D721Med (cell line): ENCODE measurements at places on chromosomes 4 and X.

DNA sequence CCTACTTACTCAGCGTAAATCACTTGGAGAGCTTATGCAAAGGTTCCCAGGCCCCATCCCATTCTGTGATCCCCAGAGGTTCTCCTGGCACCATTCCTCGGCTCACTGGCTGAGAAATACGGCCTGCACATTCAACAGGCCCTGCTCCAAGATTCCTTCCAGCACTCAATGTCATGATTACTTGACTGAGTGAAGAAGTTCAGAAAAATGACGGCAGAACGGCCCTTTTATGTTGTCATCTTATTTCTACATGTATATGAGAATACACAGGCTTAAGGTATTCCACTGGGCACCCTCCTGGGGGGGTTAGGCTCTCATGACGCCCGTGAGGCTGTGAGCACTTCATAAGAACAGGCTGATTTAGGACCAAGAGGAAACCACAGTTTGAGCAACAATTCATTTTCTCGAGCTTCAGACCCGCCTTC, 190.6 kb downstream of the NSUN7 start:
- DNase-seq, result no peak

- DNase-seq, result no peak
Observed at GRCh38 chrX:49999087-49999486, 76.7 kb downstream of the CLCN5 start.

DNA sequence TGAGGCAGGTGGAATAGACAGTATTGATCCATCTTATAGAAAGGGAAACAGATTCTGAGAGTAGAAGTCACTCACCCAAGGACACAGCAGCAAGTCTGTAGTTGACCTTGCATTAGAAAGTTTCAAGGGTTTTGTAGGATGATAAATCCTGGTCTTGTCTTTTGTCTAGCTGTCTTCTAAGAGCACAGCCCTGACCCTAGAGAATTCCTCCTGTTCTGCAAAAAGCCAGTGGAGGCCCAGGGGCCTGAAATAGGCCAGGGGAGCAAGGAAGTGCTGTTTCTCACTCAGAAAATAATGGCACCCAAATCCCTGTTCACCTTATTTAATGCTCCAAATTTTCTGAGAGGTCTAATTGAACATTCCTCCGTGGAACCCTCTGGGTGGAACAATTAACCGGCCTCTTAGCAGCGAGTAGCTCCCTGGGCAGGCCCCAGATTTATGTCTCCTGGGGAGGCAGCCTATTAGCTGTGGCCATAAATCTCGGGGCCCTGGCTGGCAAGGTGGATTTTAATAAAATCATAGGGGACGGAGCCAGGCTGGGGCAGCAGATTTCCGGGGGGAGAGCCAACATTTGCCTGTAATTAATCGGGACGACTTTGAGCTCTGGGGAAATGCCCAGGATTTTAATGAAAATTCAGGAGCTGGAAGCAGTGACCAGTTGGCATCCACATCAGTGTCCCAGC, 49.2 kb upstream of the MSX1 start:
- DNase-seq, result no peak

GRCh38 chrX:6645216-6645615, 110.3 kb upstream of the VCX3A start:
- no peak for DNase-seq

DNA sequence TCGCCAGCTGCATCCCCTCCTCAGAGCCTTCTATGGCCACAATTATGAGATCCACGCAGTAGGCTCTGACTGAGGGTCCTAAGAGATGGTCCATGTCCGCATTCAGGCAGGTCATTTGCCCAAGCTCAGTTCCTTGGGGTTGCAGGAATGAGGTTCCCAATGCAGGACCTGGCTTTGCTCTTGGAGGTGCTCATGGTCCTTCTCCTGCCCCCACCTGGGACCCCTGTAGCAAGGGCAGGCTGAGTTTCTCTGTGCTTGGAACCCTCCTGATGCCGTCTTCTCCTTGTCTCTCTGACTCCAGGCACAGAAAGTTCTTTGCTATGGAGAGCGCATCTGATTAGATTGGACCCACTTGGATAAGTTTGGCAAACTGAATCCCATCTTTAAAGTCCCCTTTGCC, 16.5 kb upstream of the SHOX start:
- no peak for DNase-seq

DNA sequence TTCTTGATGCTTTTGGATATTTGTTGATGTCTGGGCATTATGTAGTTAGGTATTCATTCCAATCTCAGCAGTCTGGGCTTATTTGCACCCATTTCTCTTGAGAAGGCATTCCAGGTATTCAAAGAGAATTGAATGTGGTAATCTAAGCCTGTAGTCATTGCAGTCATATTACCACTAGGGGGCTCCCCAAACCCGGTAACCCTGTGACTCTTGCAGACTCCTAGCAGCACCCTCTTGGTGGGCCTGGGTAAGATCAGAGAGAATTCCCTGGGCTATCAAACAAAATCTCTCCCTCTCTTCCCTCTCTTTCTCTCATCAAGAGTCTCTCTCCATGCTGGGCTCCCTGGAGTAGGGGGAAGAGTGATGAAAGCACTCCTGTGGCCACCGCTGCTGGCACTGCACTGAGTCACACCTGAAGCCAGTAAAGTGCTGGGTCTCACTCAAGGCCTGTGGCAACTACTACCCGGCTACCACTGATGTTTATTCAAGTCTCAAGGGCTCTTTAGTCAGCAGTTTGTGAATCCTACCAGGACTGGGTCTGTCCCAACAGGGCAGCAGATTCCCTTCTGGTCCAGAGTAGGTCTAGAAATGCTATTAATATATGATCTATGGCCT, 187.7 kb upstream of the NUDT10 start:
- no peak for DNase-seq

GRCh38 chr4:80216100-80216761, 18.9 kb downstream of the PRDM8 start:
- no peak for DNase-seq

DNA sequence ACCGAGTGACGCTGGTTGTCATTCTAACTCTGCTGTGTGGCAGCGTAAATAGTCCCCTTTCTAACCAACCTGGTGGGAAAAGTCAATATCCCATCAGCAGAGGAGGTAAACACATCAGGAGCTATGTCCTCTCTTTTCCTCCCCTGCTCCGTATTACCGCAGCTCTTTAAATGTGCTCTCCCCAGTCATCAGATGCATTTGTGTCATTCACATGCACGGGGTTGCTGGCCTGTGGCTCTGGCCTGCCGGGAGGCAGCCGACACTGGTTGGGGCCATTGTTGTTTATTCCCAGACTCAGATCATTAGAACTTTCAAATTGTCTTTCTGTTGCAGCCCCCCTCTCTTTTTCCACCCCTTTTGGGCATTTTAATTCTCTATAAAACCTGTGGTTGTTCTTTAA, 21.9 kb downstream of the ARX start:
- DNase-seq, result no peak

DNA sequence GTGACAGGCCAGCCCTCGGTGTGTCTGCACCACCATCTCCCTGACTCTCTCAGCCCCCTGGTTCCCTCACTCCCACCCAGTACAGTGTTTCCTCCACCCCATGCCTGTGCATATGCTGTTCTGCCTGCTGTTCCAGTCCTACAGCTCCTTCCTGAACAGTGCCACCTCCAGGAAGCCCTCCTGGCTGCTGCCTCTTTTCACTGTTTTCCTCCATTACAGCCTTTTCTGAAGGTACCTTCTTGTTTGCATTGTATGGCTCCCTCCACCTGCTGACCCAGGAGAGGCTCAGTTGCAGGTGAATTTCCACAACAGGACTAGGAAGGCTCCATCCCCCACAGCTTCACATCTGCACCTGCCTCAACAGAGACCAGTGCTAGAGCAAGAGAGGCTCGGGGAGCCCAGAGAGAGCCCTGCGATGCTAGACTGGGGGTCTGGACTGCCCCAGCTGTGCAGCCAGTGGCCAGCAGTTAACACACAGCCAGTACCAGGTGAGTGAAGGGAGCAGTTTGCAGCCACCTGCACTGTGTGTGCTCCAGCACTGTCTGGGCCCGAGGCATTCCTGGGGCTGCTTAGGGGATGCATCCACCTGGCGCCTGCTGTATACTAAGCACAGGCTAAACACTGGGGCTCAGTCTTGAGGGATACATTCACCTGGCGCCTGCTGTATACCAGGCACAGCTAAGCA, 92.0 kb downstream of the ADRA2C start:
- no peak for DNase-seq

GRCh38 chr4:40372651-40373050, 37.5 kb downstream of the CHRNA9 start:
- DNase-seq, result no peak
